ENCODE measurements at places on chromosomes 2 and 18.

GRCh38 chr2:62501069-62501468, 4.9 kb downstream of the TMEM17 start:
- no peak for DNase-seq

GRCh38 chr18:78639006-78639950, 340.3 kb upstream of the SALL3 start:
- no peak for DNase-seq

DNA sequence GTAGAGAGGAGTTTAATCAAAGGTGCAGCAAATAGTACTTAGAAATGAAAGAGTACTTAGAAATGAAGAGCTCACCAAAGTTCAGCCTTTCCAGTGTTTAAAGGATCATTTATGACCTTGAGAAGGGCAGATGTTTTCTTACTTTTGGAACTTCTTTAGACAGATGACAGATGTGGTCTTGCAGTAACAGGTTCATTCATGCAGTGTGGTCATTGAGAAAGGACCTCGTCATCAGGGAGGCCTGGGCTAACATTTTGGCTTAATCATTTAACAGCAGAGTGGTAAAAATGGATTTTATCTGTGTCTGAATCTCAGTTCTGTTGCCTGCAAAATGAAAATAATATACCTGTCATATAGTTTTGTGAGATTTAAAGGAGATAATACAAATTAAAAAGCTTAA, 75.1 kb upstream of the NT5C1B start:
- no peak for DNase-seq

- DNase-seq = no peak
These were observed 14.1 kb upstream of the PLEKHH2 start for GRCh38 chr2:43622931-43623451.

DNA sequence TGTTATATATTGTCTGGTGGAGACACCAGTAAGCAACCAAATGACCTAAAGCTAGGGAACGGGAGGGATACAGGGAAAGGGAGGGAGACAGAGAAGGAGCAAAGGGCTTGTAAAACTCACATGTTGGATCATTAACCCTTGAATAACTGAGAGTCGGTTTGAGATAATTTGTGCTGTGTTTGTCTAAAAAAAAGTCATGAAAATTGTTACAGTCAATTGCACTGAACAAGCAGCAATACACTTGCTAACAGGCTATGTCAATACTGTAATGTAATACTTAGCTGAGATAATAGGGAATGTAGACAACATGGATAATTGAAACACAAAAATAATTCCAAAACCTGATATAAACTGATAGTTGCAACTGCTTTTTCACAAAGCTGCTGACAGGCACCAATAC, 71.3 kb upstream of the ZNF521 start:
- no peak for DNase-seq

GRCh38 chr2:80473796-80474195, 169.2 kb upstream of the LRRTM1 start:
- DNase-seq = no peak

DNA sequence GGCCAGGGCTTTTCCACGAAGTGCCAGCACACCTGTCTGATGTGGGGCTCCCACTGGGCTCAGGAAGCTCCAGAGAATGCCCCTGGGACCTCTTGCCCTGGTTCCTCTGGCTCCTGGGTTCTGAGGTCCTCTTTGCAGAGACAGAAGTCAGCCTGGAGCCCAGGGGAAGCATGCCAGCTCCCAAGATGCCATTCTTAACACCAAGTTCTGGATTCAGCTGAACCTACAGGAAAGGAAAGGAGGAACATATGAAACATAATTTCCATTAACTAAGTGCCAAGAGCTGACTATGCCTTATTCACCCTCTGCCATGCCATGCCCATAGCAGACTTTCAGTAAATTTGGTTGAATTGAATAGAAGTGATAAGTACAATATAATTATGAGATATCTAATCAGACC, 21.9 kb downstream of the FAM124B start:
- DNase-seq = no peak

DNA sequence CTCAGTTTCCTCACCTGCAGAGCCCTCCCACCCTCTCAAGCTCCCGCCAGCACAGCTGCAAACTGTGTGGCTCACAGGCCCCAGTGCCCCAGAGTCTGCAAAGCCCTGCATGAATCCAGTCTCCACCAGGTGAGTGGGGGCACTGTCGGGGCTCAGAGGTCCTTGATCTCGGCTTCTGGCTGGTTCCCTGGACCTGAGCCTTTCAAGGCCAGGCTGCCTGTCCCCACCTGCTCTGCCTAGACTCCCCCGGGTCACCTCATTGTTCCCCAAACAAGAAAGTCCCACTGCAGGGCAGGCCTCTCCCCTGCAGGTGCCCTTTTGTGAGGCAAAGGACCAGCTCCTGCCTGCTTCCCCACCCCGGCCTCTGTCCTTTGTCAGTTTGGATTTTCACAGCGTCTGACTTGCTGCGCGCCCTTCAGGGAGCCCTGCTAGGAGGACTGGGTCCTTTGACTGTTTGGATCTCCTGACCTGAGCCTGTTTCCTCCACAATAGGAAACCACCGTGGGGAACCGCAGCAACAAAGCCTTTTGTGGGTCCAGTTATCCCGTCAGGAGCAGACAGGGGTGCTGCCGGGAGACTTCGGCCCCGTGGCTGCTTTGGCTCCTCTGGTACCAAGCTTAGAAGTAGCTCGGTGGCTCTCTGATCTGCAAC, 200.5 kb upstream of the HDAC4 start:
- DNase-seq = no peak

DNA sequence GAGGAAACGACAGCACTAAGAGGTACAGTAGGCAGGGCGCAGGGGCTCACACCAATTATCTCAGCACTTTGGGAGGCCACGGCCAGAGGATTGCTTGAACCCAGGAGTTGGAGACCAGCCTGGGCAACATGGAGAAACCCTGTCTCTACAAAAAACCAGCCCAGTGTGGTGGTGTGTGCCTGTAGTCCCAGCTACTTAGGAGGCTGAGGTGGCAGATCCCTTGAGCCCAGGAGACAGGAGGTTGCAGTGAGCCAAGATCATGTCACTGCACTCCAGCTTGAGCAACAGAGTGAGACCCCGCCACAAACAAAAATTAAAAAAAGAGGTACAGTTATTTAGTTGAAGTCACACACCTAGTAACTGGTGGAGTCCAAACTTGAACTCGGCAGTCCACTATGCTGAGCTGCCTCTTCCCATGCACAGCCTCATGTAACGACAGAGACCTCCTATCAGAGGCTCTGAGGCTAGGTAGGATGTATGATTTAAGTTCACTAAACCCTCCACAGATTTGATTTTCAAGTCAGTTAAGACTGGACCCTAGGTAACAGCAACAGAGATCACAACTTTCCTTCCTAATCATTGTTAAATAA, 8.7 kb downstream of the STK17B start:
- no peak for DNase-seq
